NCI-H1105 (cell line): ENCODE measurements at places on chromosomes 16 and 17.

GRCh38 chr17:2405247-2405926, 4.5 kb upstream of the MNT start:
- DNase-seq: no peak

GRCh38 chr17:78910497-78911284, 7.7 kb upstream of the CEP295NL start:
- no peak for DNase-seq

GRCh38 chr16:30534368-30535105, at the start of gene ZNF747:
Gene ZNF747 (minus strand): TSS chr16:30534858. CDS start chr16:30534679, 179 bp downstream.
- peak; percentile 91 for DNase-seq

DNA sequence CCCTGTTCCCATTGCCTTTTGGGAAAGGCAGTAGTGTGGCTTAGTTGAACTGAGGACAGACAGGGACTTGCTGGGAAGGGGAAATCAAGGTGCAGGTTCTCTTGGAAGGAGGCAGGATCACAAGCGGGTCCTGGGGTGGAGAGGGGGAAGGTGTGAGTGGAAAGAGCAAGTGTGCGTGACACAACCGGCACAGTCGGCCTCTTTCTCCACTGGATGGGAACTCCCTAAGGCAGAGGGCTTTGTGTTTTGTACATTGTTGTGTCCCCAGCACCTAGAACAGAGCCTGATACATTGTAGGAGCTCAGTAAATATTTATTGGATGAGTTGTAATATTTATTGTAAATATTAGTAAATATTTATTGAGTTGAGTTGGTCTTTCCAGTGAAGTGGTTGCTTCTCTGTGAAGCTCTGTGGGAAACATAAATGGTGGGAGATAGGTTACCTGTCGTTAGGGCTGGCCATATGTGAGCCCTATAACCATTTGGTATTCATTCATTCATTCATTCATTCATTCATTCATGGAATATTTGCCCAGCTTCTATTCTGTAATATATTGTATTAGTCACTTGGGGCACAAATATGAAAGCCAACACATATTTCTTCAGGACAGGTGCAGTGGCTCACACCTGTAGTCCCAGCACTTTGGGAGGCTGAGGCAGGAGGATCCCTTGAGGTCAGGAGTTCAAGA, 34.0 kb downstream of the SMARCE1 start:
- DNase-seq: no peak

DNA sequence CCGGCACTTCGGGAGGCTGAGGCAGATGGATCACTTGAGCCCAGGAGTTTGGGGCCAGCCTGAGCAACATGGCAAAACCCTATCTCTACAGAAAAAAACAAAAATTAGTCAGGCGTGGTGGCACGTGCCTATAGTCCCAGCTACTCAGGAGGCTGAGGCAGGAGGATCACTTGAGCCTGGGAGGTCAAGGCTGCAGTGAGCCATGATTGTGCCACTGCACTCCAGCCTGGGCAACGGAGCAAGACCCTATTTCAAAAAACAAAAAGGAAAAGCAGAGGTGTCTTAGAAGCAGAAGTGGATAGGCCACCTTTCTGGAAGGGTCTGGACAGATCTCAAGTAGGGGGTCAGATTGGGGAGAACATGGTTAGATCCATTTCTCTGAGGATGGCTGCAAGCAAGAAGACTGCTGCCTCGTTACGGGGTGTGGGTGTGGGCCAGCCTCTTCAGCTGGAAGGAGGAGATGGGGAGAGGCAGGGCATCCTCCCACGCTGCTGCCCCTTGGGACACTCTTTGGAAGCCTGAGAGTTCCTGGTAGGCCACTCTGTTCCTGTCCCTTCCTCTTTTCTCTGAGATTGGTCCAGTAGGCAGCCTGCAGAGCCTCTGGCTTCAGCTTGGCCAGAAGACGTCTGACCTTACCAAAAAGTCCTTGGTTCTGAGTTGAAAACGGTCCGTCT, 208.0 kb downstream of the MSI2 start:
- DNase-seq: no peak

GRCh38 chr17:34146440-34147043, 108.5 kb upstream of the CCL2 start:
- DNase-seq: peak; percentile 50

DNA sequence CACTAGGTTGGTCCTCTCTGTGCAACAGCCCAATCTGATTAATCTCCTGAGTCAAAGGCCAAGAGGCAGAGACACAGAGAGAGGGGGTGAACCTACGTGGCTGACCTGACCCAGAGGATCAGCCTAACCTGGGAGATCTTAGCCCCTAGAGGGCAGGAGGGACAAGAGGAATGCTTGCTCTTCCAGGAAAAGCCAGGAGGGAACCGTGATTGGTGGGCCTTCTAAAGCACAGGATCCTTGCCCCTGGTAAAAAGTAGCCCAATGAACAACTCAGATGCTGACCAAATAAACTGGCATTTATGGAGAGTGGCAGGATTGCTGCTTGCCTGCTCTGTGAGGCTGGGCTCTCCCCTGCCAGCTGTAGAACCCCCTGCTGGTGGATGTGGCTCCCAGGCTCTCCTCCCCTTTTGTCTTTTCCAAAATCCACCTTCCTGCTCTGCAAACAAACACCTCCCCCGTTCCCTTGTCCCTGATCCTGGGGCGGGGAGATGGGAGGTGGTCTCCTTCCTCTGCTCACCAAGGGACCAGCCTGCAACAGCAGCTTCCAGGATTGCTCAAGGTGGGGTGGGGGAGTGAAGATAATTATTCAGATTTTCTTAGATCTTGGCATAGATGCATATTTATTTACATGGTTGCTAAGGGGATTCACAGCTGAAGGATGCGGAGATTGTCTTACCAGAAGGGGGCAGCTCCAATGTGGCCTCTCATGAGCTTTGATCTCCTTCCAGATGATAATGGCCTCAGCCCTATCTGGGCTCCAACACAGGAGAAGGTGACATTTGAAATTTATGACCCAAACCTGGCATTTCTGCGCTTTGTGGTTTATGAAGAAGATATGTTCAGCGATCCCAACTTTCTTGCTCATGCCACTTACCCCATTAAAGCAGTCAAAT, 71.9 kb downstream of the SDR42E1 start:
- DNase-seq: no peak

GRCh38 chr17:74241431-74241830, 28.1 kb downstream of the TTYH2 start:
- DNase-seq: no peak

DNA sequence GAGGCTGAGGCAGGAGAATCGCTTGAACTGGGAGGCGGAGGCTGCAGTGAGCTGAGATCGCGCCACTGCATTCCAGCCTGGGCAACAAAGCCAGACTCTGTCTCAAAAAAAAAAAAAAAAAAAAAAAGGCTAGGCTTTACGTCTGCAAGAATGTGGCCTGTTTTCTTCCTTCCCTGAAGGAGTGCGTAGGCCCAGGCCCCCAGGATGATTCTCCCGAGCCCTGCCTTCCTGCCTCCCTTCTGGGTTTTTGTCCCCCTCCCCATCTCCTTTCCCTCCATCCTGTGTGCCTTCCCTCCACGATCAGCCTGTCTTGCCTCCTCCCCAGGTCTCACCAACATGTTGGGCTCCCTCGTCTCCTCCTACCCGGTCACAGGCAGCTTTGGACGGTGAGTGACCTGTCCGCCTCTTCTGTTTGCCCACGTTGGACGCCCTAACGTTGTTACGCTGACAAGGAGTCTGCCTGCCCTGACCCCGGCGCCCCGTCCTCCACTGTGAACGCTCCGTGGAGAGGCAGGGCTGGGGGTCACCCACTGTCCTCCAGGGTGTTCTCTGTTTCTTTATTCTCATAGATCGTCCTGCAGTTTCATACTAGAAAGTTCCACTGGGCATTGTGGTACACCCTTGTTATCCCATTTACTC, 15.7 kb upstream of the RNF213 start:
- no peak for DNase-seq

DNA sequence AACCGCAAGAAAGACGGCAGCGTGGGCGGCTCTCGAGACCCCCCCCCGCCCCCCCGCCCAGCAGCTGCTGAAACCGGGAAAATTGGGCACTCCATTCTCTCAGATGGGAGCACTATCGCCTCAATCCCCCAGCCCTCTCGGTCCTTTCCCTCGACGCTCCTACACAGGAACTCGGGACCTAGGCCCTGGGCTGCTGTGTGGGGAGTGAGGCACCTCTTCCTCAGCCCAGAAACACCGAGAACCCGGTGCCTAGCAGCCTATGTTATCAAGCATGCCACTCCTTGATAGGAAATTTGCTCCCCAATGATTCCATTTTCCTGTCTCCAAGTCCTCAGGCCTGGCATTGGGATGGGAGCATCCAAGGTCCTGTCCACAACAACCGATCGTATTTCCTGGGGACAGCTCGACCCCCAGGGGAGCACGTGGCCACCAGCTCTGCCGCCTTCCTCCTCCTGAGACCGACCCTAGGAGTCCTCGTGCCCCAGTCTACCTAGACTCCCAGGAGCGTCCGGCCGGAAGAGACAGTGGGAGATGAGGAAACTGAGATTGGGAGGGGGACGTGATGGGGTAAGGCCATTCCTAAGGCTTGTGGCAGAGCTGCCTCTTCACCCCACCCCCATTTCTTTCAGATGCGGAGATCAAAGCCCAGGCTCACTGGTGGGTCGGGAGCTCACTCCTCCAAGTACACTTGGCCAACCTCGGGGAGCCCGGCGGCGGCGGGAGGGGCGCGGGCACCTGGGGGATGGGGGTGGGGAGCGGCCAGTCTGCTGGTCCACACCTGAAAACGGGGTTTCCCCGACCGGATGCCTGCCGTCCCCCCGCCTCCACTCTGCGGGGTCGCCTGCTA, 17.5 kb upstream of the CBX8 start:
- DNase-seq: no peak

DNA sequence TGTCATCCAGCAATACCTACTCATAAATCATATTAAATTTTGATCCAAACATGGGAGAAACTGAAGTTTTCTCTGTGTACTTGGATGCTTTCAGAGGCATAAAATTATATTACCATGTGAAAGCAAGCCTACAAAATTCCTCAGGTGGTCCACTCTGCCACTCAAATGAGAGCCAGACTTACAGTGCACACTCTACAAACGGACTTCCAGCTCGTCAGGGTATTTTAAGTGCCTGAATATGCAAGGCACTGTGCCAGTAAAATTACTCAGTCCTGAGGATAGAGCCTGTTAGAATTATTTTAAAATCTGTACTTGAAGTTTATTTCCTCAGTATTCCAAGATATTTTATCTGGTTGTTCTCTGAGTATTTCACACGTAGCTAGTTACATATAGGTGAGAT, 54.5 kb downstream of the TENT4B start:
- no peak for DNase-seq

GRCh38 chr17:73612031-73612472, 32.2 kb downstream of the SDK2 start:
- no peak for DNase-seq

GRCh38 chr17:77151186-77151585, 10.4 kb downstream of the SEC14L1 start:
- DNase-seq: no peak

DNA sequence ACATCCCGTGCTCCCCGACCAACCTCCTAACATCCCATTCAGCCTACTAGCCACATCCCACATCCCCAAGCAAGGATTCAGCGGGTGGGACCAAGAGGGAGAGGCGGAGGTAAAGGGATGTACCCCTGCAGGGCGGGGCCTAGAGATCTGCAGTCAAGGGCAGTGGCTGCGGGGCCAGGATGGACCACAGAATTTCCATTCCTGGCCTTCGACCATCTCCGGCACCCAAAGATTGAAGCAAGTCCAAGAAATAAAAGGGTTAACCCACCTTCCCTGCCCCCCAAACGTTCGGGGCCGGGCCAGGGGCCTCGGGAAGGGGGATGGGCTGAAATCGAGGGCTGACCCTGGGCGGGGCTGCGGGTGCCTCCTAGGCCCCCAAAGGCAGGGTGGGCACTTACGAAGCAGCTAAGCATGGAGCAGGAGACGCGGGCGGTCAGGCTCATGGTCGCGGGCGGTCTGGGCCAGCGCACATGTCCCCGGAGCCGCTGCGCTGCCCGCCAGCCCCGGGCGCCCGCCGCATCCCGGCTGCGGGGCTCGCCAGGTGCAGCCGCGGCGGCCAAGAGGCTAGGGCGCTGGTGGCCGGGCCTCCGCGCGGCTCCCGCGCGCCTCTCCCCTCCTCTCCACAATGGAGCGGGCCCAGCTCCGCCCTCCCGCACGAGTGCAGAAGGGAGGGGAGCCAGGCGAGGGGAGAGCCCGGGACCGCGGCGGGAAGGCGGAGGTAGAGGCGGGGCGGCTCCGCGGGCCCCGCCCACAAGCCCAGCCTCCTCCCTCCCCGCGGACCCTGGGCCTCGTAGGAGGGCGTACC, at the start of gene MTMR4:
TSS of gene MTMR4 (minus strand) at position 674 of the 805 bp plus-strand sequence. CDS start at position 443, 231 bp downstream.
- DNase-seq: peak; percentile 84
